ENCODE measurements at places on chromosomes 3 and 15. TPM values are rescaled to one million over a fixed set of nuclear protein-coding genes. Genes with fewer than 3 reads are reported as not detected.

CDCP1 gene
- total RNA-seq: 2.9 TPM

DLL4 gene
- total RNA-seq: 11.8 TPM

TTLL13 gene
- not detected for total RNA-seq

FBXO22 gene
- 25.0 TPM for total RNA-seq

ATP13A5 gene
- total RNA-seq: not detected

SPINT1 gene
- 31.4 TPM for total RNA-seq

RNU5B-1 gene
- total RNA-seq: under 0.01 TPM

SCAANT1 gene
- total RNA-seq: not detected

CD96 gene
- total RNA-seq: 7.6 TPM

SMCO1 gene
- not detected for total RNA-seq

ADCY5 gene
- total RNA-seq: 25.1 TPM

CMC1 gene
- total RNA-seq: 20.5 TPM

NDN gene
- total RNA-seq: 72.3 TPM

CLRN1 gene
- total RNA-seq: not detected

TMEM212 gene
- total RNA-seq: not detected

SV2B gene
- total RNA-seq: 4.5 TPM

KIF23 gene
- 32.5 TPM for total RNA-seq

CX3CR1 gene
- 5.6 TPM for total RNA-seq

CSPG4 gene
- 30.6 TPM for total RNA-seq

CHRD gene
- total RNA-seq: 9.1 TPM

HSPBAP1 gene
- total RNA-seq: 13.2 TPM

TP53BP1 gene
- 106 TPM for total RNA-seq

AGBL1 gene
- total RNA-seq: 1.5 TPM

VGLL4 gene
- total RNA-seq: 77.1 TPM

NR1I2 gene
- 0.11 TPM for total RNA-seq

KNG1 gene
- not detected for total RNA-seq

MITF gene
- 13.6 TPM for total RNA-seq

ACSBG1 gene
- total RNA-seq: 1.1 TPM

CEMIP gene
- total RNA-seq: 1.3 TPM

FNDC3B gene
- 228 TPM for total RNA-seq

PATL2 gene
- 1.7 TPM for total RNA-seq

IL17RE gene
- 1.2 TPM for total RNA-seq

CRELD1 gene
- total RNA-seq: 22.9 TPM

DLEC1 gene
- total RNA-seq: 0.42 TPM

GOLGA8Q gene
- total RNA-seq: 5.5 TPM

FANCD2OS gene
- total RNA-seq: not detected

TMEM89 gene
- not detected for total RNA-seq

ADAMTS7 gene
- 9.6 TPM for total RNA-seq

ILDR1 gene
- 1.2 TPM for total RNA-seq

DUT gene
- 80.7 TPM for total RNA-seq

TUSC7 gene
- total RNA-seq: not detected

ZPLD1 gene
- total RNA-seq: 0.16 TPM

TEX55 gene
- not detected for total RNA-seq

TNFAIP8L3 gene
- total RNA-seq: 9.7 TPM

NEIL1 gene
- total RNA-seq: 10.9 TPM

TUSC2 gene
- total RNA-seq: 4.5 TPM

PRR23B gene
- total RNA-seq: not detected

PDZRN3 gene
- 61.6 TPM for total RNA-seq

ROPN1 gene
- total RNA-seq: not detected

INKA1 gene
- total RNA-seq: 10.3 TPM

C3orf49 gene
- total RNA-seq: not detected

PRR20G gene
- total RNA-seq: not detected

PLSCR5 gene
- total RNA-seq: not detected

RYR3 gene
- total RNA-seq: 10.5 TPM

ANKRD34C gene
- not detected for total RNA-seq

NLGN1 gene
- total RNA-seq: 51.8 TPM

VGLL3 gene
- total RNA-seq: 36.2 TPM
